ENCODE measurements at places on chromosomes 12 and 14.

GRCh38 chr12:47818467-47819137 lies 1.1 kb downstream of the HDAC7 start:
- DNase-seq: peak; percentile 46

- no peak for DNase-seq
Observed at GRCh38 chr12:105445649-105446048, 115.2 kb downstream of the C12orf75 start.

- DNase-seq: no peak
Observed at GRCh38 chr14:47195582-47195981, 479.8 kb downstream of the MDGA2 start.

- DNase-seq: no peak
Observed at GRCh38 chr14:105894125-105894977, 368.0 kb downstream of the TMEM121 start.

DNA sequence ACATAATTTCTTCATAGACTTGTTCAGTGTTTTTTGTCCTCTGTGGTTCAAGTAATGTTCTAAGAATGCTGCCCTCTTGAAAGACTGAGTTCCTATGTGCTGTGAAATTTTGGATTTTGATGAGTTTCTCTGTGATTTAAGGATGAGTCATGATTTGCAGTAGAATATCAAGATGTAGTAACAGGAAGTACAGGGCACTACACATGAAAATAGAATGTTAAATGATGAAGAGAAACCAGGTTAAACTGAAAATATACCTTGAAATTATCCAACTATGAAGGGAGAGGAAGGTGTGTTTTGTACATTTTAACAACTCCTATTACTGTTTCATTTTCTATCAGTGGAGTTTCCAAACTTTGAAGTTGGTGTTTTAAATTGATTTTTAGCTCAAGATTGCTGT lies 4.8 kb downstream of the ELK3 start:
- no peak for DNase-seq

DNA sequence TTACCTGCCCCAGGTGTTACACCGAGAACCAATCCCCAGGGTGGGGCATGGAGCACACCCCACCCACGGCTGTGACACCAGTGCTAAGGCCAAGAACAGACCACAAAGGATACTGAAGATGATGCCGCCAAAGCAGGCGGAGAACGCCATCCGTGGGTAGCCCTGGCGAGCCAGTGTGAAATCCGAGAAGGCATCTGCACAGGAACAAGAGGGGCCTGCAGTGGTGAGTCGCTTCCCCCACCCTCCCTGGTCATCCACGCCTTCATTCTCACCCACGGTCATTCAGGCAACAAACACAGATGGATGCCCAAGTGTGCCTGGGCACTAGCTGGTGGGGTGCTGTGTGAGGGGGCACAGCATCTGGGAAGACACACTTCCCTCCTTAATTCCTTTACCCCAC lies 28.5 kb downstream of the SLC8B1 start:
- DNase-seq: no peak

GRCh38 chr12:22396735-22397134 lies 62.2 kb upstream of the ST8SIA1 start:
- DNase-seq: no peak

DNA sequence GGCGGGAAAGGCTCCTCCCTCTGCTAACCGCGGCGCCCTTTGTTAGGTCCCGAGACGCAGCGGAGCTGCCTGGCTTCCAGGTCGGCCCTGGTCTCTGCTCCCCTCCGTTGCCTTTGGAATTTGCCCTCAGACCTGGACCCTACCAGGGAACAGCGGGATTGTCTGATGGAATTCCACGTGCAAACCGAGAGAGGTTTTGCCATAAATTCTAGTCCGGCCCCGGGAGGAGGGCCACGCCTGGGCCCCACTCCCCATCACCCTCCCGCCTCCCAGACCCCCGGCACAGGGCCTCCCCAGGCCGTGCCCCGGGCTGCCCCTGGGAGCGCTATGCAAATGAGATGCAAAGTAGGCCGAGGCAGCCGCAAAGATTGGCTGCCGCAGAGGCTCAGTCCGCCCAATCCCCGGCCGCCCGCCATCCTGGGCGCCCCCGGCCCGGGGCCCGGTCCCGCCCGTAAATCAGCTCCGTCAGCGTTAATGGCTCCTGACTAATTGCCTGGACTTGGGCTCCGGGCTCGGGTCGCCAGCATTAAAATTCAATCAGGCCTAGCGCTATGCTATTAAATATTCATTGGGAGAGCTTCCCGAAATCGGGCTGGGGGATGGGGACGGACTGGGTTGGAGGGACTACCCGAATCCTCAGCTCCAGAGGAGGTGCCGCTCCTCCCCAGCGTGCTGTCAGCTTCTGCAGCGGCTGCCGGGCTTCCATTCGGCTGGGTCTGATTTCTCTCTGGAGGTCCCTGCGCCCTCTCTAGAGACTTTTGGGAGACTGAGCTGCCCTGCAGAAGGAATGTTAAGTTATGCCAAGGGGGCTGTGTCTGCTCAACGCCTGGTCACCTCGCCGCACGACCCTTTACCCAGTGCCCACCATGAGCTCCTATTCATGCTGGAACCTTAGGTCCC lies 15.7 kb upstream of the FIGNL2 start:
- no peak for DNase-seq

GRCh38 chr12:65449400-65449799 lies 170.9 kb downstream of the MSRB3 start:
- no peak for DNase-seq

- DNase-seq: peak; percentile 57
Observed at GRCh38 chr12:110704750-110705149, 15.8 kb upstream of the HVCN1 start.

GRCh38 chr12:87182696-87183233 lies 846.4 kb downstream of the C12orf50 start:
- no peak for DNase-seq

GRCh38 chr14:105748204-105748578 lies 221.8 kb downstream of the TMEM121 start:
- DNase-seq: no peak

- no peak for DNase-seq
Observed at GRCh38 chr12:67446716-67447115, 177.6 kb downstream of the CAND1 start.
